ENCODE measurements at places on chromosomes 4 and X. TPM values are rescaled to one million over a fixed set of nuclear protein-coding genes. Genes with fewer than 3 reads are reported as not detected.
A peak's percentile ranks its signal among the peaks of the same experiment; 100 is the strongest.

TMEM150C gene
- total RNA-seq = 5.1 TPM

TRIM2 gene
- 120 TPM for total RNA-seq

RHOXF2 gene
- not detected for total RNA-seq

BMPR1B gene
- total RNA-seq = 2.4 TPM

DNA sequence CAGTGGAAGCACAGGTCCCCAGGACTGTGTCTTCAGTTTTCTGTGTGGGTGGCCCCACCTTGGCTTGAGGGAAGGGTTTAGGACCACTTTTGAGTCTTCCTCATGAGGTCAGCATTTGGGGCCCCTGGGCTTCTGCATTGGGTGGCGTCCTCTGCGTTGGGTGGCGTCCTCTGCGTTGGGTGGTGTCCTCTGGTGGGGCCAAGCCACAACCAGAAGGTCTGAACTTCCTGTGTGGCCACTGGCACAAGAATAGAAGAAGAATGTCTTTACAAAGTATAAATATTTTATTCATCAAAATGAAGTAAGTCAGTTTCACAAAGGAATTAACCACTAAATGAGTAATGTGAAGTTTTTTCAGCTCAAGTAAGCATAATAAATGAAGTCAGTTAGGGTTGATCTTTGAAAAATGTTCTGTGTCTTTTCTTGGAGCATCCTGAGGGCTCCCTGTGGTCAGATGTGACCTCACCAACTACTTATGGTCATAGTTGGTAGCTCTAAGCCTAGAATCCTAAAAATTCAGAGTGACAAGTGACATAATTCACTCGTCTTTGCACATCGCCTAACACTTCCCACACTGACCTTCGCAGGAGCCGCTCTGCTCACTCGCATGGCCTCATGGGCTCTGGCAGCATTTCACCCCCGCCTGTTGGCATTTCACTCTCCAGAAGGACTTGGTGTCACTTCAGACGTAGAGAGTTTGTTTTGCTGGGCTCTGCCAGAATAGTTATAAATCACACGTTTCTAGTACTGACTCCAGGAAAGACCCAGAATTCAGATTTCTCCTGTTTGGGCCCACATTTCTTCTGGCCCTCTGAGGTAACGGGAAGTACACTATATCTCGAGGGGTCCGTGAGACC is 39.0 kb upstream of the HGFAC start:
- H3K36me3 ChIP-seq = peaks cover 9% of the 10 kb centered on the region
- H3K27me3 ChIP-seq = peaks cover 5% of the 10 kb centered on the region

DNA sequence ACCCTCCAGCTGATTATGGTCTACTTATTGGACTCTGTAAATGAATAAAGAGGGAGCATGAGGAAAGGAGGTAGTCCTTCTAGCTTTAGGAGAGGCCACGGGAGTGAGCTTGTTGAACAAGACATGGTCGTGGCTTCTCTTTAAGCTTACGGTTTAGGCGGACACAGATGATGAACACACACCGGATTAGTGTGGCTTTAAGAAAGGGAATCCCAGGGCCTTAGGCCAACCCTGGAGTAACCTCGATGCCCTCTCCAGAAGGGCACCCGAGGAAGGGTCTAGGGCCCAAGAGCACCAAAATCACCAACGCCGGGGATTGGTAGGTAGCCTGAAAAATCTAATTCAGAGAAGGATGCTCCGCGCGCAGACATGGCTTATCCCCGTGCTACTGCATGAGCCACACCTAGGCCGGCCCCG is 39.4 kb downstream of the ERVMER34-1 start:
- H3K27ac ChIP-seq = peak overlapping the region; percentile 94
- H3K36me3 ChIP-seq = no peaks in the 10 kb centered on the region
- H3K27me3 ChIP-seq = no peaks in the 10 kb centered on the region
- H3K4me1 ChIP-seq = peaks cover 16% of the 10 kb centered on the region
- H3K4me3 ChIP-seq = peak overlapping the region; percentile 87

NSG1 gene
- 208 TPM for total RNA-seq

DNA sequence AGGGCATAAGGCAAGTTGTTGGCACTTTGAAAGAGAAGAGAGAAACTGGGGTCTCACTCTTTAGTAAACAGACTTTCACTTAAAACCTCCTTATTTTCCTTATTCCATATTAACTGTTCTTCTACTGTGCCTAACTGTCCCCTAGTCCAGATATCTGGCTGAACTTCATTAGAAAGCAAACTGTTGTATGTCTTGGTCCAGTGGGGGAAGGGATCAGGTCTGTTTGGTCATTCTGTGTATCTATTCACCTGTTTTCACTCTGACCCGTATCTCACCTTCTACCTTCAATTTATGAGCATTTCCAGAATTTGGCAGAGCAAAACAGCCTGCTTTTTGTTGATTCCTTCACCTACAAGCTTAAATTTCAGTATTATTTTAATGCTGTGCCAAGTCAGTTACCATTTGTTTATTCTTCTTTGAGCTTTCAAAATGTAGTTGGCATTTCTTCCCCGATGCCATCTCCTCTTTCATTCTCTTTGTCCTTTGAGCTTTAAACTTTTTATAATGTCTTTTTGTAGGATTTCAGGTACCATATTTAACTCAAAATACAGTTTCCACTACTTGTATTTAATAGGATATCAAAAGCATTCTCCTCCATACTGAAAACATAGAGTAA is 188.6 kb upstream of the PPARGC1A start:
- H3K36me3 ChIP-seq = peaks cover 8% of the 10 kb centered on the region
- no peak overlapping the region for H3K4me3 ChIP-seq
- peaks cover 4% of the 10 kb centered on the region for H3K4me1 ChIP-seq
- H3K27ac ChIP-seq = no peak overlapping the region
- DNase-seq = no peak
- H3K27me3 ChIP-seq = peaks cover 2% of the 10 kb centered on the region

PCDH7 gene
- 2.8 TPM for total RNA-seq

GRCh38 chrX:110046971-110047370 is 44.1 kb downstream of the TMEM164 start:
- H3K27me3 ChIP-seq = peaks cover 2% of the 10 kb centered on the region
- H3K27ac ChIP-seq = no peak overlapping the region
- no peak overlapping the region for H3K4me3 ChIP-seq
- no peaks in the 10 kb centered on the region for H3K36me3 ChIP-seq
- no peak for DNase-seq

DNA sequence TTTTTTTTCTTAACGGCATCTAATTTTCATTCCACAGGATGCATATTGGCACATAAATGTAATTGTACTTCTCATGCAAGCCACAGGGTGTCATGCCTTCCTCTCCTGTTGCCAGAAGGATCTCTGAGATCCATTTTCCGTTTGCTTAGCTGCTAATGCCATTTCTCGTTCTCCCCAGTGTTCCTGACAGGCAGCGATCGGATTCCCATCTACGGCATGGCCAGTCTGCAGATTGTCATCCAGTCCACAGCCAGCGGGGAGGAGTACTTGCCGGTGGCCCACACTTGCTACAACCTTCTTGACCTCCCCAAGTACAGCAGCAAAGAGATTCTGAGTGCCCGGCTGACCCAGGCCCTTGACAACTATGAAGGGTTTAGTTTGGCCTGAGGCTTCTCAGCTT is 8.9 kb upstream of the NAP1L5 start:
- no peak overlapping the region for H3K4me3 ChIP-seq
- peaks cover 2% of the 10 kb centered on the region for H3K27me3 ChIP-seq
- H3K27ac ChIP-seq = no peak overlapping the region

- DNase-seq = no peak
- no peaks in the 10 kb centered on the region for H3K36me3 ChIP-seq
- H3K4me3 ChIP-seq = no peak overlapping the region
- peaks cover 10% of the 10 kb centered on the region for H3K4me1 ChIP-seq
- no peaks in the 10 kb centered on the region for H3K27me3 ChIP-seq
Observed at GRCh38 chr4:37389366-37389765, 144.8 kb downstream of the NWD2 start.

MAP9 gene
- 8.1 TPM for total RNA-seq

DNA sequence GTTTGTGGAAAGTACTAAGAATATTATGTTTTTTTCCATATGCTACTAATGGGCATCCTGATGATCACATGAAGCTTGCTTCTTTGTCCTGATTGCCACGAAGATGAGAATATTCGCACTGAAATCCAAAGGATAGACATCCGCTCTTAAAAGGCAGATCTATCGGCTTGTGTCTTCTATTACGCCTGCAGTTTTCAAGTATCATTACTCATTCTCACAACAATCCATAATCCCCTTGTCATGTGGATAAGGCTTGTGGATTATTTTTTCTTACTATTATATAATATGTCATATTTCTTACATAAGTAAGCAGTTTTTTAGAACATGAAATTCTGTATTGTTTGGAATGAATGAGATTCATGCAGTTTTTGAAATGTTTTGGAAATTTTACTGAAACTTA is 62.8 kb downstream of the KCNIP4 start:
- no peak for DNase-seq
- H3K4me1 ChIP-seq = peaks cover 5% of the 10 kb centered on the region
- H3K4me3 ChIP-seq = no peak overlapping the region
- no peak overlapping the region for H3K27ac ChIP-seq
- peaks cover 2% of the 10 kb centered on the region for H3K27me3 ChIP-seq

- no peak overlapping the region for H3K27ac ChIP-seq
- no peak for DNase-seq
- peaks cover 9% of the 10 kb centered on the region for H3K36me3 ChIP-seq
- peaks cover 1% of the 10 kb centered on the region for H3K27me3 ChIP-seq
Observed at GRCh38 chr4:178165251-178165950, 723.2 kb upstream of the AGA start.

DNA sequence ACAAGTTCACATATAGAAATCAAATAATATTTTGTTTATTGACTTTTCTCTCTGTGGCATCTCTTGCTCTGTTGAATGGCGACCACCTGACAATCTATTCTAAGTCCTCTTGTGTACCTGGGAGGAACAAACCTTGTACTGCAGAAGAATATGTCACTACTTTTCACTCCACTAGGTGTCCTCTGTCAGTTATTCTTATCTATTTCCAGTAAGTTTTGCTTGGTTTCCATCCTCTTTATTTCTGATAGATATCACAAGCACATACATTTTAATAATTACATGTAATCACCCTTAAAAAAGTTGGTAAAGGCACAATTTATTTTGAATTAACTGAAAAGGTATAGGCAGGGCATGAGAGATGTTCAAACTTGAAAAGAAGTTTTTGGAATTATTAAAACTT is 238.4 kb downstream of the SNCA start:
- H3K4me3 ChIP-seq = no peak overlapping the region
- H3K36me3 ChIP-seq = no peaks in the 10 kb centered on the region
- no peaks in the 10 kb centered on the region for H3K27me3 ChIP-seq
- no peak for DNase-seq
- no peaks in the 10 kb centered on the region for H3K4me1 ChIP-seq
- no peak overlapping the region for H3K27ac ChIP-seq

PAGE1 gene
- not detected for total RNA-seq

DNA sequence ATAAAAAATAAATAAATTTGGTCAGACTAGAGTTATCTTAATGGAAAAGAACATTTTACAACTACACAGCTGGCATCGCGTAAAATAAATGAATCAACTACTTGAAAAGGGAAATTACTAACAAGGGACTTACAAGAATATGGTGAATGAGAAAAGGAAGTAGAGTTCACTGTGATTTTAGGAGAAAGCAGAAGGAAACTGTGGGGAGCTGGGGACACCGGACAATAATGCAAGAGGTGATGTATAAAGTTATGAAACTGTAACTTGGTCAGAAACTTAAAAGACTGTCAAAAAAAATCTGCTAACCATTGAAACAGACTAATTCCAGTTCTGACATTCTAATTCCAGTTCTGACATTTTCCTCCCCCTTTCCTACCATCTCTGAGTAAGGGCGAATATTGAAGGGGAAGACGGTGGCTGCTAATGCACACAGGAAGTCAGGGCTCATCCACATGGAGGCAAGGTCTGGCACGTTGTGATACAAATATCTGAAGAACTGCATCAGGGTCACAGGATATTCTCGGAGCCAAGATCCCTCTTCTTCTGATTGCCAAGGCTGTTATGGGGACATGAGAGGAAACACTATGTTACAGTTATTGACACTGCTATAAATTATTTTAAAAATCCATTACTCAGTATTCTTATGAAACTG is 170.5 kb downstream of the CDS1 start:
- peak overlapping the region; percentile 34 for H3K27ac ChIP-seq
- no peaks in the 10 kb centered on the region for H3K36me3 ChIP-seq
- peaks cover 19% of the 10 kb centered on the region for H3K4me1 ChIP-seq
- peaks cover 2% of the 10 kb centered on the region for H3K27me3 ChIP-seq

GRCh38 chrX:43836435-43837184 is 45.6 kb downstream of the MAOB start:
- H3K27ac ChIP-seq = no peak overlapping the region
- H3K4me1 ChIP-seq = no peaks in the 10 kb centered on the region
- H3K36me3 ChIP-seq = no peaks in the 10 kb centered on the region
- H3K4me3 ChIP-seq = no peak overlapping the region

All from glutamatergic neuron (in vitro differentiated cells).